ENCODE measurements at places on chromosomes 5 and 9.

DNA sequence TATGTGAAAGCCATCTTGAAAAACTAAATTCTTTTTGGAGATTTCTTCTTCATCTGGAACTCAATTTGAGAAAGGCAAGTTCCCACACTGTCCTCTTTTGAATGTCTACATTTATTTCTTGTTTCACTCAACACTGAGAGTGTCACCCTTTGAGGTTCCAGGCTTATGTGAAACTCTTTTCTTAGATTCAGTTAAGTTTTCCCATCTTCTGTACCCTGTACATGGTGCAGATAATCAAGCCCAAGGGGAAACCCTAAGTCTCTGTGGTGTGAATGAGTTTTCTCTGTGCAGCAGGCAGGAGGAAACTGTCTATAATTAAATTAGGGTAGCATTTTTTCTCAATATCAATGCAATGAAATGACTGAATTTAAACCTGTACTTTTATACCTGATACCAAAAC, 72.3 kb upstream of the PRLR start:
- DNase-seq, result no peak

- DNase-seq, result no peak
Observed at GRCh38 chr9:99445920-99446319, 223.8 kb downstream of the SEC61B start.

DNA sequence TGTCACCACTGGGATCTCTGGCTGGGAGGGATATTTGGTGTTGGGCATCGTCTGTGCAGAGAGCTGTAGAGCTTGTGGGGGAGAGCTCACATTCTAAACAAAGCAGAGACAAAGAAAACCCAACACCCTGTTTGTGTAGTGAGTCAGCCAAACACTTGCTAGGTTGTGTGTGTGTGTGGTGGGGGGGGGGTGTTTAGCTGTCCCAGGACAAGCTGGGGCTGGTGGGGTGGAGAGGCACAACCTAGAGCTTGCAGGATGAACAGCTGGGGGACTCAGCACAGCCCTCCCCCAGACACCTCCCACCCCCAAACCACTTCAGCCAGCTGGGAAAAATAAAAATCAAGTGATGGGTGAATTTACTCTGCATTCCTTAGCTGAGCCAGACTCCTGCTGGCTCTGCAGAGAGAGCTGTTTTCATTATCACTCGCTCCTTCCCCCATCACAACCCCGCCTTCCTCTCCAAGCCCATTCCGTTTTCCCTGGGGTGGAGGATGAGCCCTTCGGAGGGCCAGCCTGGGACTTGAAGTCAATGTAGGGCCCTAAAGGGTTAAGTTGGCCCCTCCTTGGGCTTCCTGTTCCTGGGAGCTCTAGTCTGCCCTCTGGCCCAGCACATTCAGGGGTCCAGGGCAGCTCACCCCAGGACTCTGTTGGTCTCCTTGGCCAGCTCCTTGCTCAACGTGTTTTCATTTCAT, 2.6 kb downstream of the OLFML2A start:
- no peak for DNase-seq

- DNase-seq, result no peak
Observed at GRCh38 chr5:111704452-111705085, 52.4 kb downstream of the NREP start.

GRCh38 chr5:3024976-3025375, 273.5 kb upstream of the IRX2 start:
- DNase-seq, result no peak

DNA sequence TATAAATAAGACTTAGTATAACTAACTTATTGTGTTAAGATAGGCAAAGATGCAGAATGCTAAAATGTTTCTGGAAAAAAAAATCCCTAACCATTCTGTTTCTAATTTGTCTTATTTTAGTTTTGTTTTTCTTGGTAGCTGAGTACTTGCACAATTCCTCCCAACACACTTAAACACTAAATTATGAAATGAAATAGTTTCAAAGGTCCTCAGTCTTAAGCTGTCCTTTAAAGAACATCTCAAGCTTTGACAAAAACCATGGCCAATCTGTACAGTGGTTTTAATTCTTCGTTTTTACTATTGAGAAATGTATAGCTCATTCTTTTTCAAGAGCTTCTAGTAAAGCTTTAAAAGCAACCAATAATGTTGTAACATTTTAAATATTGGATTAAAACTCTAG, 171.5 kb downstream of the EDIL3 start:
- DNase-seq, result no peak

DNA sequence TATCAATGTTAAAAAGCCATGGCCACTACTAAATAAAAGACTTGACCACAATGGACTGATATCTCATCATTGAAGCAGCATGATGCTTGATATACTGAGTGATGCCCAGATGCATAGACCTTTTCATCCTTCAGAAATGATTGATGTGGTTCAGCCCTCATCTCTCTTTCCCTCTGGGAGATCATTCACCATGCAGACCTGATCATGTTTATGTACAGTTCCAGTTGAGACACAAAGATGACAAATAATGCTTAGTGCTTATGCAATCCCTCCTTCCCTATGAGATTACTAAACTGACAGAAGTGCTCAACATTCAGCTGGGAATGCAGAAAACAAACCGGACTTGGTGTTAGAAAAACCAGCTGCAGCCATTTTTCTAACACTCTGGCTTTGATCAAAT, 91.9 kb upstream of the TLR4 start:
- no peak for DNase-seq

GRCh38 chr5:147479949-147480348, 29.9 kb downstream of the DPYSL3 start:
- no peak for DNase-seq
